Cerebellar cortex (tissue), 1 donor: ENCODE measurements at places on chromosomes 1 and 21.

DNA sequence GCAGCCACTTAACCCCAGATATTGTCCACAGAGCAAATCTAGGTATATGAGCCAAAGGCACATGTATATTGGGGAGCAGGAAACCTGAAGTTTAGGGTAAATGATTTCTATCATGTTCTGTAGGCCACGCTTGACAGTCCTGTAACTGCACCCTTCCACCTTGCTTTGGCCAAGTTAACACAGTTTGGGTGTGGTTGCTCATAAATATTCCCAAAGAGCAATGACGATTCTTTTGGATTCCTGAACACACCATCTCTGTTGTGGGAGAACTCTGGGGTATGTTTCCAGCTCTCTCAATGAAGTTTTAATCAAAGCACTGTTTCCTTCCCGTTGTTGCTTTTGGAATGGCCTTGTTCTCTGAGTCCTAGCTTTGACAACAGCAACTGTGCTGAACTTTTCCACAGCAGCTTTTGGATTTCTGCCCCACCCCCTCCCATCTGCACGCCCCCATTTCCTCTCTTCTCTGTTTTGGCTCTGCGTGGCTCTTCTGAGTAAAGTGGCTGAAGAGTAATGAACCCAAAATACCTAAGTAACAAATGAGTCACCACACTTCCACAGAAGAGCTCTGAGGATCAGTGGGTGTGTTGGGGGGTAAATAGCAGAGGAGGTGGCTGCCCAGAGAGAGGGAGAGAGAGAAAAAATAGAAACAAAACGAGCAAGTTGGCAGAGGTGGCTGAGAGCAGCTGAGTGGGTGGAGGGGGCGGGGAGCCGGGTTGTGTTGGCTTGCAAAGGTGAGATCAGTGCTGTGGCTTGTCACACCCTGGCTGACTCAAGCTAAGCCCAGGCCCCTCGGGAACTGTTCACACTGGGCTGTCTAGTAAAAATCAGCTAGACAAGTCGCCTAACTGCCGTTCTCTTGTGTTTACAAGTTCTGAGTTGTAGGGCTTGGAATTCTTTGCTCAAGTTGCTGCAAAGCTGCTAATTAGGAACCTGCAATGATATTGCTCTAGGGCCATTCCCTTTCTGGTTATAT is 26.9 kb upstream of the RAP1A start:
- peak; percentile 74 for DNase-seq

- DNase-seq, result no peak
Observed at GRCh38 chr1:235954306-235955283, 87.9 kb upstream of the LYST start.

GRCh38 chr1:236334893-236335545 is 53.3 kb upstream of the ERO1B start:
- no peak for DNase-seq

DNA sequence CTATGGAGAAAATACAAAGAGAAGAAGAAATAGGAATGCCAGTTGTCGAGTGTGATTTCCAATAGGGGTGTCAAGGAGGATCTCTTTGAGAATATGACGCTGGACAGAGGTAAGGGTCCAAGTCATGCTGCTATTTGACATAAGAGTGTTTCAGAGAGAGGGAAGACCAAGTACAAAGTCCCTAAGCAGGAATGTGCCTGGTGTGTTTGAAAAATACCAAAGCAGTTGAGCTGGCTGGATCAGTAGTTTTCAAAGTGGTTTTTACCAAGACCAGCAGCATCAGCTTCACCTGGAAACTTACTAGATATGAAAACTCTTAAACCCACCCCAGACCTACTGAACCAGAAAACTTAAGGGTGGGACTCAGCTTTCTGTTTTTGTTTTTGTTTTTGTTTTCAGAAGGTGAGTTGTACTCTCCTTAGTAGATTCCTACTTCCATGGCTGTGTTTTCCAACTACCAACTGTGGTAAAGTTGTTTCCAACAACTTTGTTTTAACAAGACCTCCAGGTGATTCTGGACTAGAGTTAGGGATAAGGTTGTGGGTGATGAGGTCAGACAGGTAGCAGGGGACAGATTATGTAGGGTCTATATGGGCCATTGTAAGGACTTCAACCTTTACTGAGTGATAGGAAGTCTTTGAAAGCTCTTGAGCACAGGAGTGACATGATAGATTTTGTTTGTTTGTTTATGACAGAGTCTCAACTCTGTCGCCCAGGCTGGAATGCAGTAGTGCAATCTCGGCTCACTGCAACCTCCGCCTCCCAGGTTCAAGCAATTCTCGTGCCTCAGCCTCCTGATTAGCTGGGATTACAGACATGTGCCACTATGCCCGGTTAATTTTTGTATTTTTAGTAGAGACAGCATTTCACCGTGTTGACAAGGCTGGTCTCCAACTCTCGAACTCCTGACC is 7.3 kb upstream of the GJA9 start:
- no peak for DNase-seq

GRCh38 chr21:39050841-39051587 is 132.2 kb downstream of the PSMG1 start:
- DNase-seq, result no peak

- DNase-seq, result no peak
Observed at GRCh38 chr1:161987872-161988271, 35.8 kb downstream of the OLFML2B start.

- no peak for DNase-seq
Observed at GRCh38 chr1:208185801-208186231, 58.4 kb downstream of the PLXNA2 start.

DNA sequence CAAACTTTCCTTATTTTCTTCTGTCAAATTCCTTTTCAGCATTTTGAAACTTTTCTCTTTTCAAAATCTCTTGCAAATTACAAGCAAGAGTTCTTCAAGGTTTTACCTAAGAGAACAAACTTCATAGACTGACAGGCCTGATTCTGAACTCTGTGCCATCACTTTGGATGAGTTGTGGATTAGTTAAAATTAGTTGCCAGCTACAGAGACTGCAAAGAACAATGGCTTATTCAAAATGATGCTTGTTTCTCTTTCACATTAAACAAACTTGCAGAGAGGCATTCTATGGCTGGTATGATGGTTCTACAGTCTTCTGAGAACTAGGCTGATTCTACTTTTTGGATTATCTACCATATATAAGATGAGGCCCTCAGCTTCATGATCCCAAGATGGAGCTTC is 3.8 kb downstream of the LRRC8B start:
- DNase-seq, result no peak

GRCh38 chr1:107617456-107617855 is 347.5 kb downstream of the VAV3 start:
- DNase-seq, result no peak

DNA sequence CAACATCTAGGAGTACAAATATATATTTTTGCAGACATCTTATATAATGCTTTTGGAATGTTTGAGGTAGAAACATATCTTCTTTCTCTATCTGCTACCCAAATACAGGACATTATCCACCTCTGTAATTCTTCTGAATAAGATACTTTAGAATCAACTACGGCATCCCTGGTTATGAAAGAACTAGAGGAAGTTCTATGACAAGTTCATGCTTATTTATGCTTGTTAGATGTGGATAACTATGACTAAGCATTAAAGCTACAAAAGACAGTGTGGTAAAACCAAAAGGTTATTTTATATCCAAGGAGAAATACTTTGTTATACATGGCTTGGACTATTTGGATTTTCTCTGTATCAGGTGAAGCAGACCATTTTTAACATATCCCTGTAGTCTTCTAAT is 894.0 kb downstream of the KCNT2 start:
- no peak for DNase-seq

DNA sequence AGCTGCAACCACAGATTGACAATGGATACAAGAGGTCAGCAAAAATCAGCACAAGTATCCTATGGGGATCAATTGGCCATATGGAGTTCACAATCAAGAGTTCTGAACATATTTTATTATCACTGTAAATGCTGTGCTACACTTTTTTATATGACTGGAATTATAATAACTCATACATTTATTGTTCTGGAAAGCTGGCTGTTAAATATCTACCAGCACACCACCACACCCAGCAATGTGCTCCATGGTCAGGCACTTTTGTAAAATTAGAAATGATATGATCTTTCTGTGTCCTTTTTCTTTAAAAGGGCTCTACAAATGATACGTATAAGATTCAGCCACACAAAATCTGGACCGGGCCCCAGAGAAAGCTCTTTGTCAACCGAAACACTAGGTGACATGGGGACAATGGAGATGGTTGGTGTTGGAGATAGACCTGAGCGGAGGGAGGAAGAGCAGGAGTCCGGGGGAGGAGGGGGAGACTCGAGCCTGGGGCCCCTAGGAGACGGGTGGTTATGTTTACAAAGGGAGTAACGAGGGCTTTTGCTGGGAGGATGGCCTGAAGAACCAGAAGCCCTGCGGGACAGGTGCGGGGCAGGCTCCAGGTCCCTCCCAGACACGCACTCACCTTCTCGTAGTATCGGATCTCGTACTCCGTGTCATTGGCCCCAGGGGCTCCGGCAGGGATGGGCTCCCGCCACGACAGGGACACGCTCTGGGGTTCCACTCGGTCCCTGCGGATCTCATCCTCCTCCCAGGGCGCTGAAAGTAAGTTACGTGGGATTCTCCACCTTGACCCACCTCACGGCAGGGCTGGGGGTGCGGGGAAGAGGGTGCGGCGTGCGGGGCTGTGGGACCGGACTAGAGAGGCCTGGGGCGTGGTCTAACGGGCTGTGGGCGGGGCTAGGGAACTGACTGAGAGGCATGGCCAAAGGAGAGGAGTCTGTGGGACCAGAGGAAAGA is 30.0 kb downstream of the EPHA10 start:
- no peak for DNase-seq

- DNase-seq, result no peak
Observed at GRCh38 chr1:64077281-64077940, 126.0 kb upstream of the UBE2U start.

DNA sequence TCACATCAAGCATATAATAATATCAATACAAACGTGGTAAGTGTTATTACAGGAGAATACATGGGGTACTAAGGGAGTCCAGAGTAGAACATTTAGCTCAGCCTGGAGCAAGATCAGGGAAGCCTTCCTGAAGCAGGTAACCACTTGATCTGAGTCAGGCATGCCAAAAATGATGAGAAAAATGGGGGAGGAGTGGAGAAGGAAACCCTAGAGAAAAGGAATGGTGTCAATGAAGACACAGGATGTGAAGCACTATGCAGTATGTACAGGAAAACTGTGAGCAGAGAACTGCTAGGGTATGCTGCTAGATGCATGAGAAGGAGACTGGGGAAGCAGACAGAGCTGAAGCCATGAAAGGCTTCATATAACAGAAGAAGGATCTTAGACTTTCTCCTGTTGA is 84.7 kb downstream of the NOTCH2 start:
- DNase-seq, result no peak

DNA sequence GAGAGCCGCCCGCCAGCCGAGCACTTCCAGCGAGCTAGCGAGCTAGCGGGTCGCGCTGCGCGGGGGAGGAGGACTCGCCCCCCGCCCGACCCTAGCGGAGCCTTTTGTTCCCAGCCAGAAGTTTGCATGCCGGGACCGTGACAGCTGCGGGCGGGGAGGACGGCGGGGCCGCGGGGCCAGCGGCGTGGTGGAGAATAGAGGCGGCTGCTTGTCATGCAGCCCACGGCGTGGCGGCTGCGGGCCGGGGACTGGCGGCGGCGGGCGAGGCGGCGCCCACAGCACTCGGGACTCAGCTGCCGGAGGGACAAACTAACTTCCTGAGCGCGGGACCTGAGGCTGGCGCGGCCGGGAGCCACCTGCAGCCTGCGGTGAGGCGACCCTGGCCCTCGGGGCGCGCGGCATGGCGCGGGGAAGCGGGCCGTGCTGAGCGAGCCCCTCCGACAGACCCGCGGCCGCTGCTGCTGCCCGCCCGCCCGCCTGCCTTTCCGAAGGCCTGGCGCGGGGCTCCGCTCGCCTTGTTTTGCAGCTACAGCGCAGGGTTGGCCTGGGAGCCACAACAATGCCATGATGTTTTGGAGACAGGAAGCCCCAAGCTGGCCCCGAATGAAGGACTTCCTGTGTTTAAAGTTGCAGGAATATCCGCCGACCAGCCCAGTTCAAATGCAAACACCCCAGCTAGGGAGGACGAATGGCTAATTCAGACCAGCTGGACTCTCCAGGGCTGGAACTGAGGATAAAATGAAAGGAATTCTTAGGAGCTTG is 82.2 kb upstream of the BMP8A start:
- peak; percentile 39 for DNase-seq

GRCh38 chr1:190942475-190942874 is 464.8 kb upstream of the BRINP3 start:
- no peak for DNase-seq

- DNase-seq, result no peak
Observed at GRCh38 chr1:143689781-143690180, 282.0 kb downstream of the FAM72C start.

- no peak for DNase-seq
Observed at GRCh38 chr1:171173069-171173468, 12.0 kb upstream of the FMO2 start.

GRCh38 chr21:34702341-34703170 is 33.8 kb downstream of the CLIC6 start:
- DNase-seq, result no peak

GRCh38 chr1:231643071-231643934 is 16.7 kb downstream of the DISC1 start:
- peak; percentile 7 for DNase-seq

DNA sequence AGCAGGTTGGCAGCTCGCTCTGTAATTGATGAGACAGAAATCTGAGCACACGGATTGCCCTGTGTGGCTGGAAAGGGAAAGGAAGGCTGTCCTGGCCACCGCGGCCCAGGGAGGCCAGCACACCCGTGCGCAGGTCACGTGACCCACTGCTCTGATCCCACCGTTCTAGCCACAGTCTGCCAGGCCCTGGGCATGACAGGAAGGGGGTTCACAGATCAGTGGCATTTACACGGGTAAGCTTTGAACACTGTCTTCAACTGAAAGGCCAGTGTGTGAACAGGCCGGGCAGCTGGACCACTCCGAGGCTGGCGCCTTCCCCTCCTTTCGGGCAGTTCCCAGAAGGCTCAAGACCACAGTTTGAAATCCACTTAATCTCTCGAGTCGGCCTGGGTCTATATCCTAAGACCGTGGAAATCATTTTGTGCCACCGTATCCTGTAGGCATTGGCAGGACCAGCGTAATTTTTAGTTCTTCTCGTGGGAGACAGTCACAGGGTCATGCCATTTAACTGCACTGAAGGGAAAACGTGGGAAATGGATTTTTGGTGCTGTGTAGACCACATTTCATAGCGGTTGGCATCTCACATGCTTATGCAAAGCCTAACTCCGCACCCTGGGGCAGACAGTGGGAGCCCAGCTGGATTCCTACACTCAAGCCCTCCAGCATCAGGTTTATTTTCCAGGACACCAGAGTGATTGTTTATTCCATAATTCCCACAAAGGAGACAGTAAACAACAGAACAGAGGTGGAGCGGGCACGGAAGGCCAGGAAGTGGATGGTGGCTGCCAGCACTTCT is 3.1 kb upstream of the ADARB1 start:
- DNase-seq, result no peak
